Trophoblast cell (in vitro differentiated cells and primary cell): ENCODE measurements at places on chromosomes 7 and 10.

DNA sequence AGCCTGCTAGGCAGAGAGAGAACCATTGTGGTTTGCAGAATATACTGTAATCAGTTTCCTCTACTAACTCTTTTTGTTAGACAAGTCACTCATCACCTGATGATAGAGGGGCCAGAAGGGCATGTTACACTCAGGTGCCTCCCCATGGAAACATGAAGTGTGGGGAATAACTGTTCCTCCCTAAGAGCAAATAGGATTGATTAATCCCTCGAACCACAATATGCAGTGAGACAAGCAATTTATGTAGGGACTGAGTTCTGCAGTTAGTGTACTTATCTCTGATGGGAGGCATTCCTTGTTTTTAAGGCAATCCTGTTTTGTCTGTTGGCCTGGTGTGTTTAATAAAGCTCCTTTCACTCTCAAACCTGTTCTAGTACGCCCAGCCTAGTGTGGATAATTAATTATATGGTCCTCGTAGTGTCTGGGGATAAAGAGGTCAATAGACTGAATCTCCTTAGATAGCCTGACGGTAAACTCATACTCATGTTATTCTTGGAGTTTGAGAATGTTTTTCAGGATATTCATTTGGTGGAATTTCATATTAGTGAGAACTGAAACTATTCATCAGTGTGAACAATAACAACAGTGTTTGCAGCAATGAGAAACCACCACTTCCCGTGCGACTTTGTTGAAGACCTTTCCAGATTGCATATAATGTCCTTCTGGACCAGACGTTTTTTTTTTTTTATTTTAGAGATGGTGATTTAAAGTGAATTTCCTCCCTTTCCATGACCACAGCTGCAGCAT is 344.8 kb upstream of the FZD8 start:
- DNase-seq = no peak
- no peak overlapping the region for H3K4me3 ChIP-seq
- no peaks in the 10 kb centered on the region for H3K27me3 ChIP-seq
- H3K4me1 ChIP-seq = no peaks in the 10 kb centered on the region
- H3K27ac ChIP-seq = no peak overlapping the region
- no peaks in the 10 kb centered on the region for H3K36me3 ChIP-seq

DNA sequence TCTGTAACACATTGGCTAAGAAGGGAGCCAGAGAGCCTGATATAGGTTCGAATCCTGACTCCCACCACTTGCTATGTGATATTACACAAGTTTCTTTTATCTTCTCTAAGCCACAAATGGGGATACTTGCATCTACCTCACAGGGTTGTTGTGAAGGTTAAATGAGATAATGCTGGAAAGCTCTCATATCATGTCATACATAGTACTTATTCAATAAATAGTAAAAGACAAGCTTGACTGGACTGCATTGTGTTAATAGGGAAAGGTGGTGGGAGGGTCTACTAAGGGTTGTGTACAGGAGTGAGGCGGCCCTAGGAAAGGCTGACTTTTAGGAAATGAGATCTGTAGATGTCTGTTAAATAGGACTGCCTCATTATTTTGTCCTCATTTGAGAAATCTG is 35.8 kb upstream of the DNMBP start:
- peaks cover 11% of the 10 kb centered on the region for H3K4me1 ChIP-seq
- DNase-seq = no peak
- H3K36me3 ChIP-seq = no peaks in the 10 kb centered on the region
- H3K27me3 ChIP-seq = no peaks in the 10 kb centered on the region
- H3K4me3 ChIP-seq = no peak overlapping the region
- no peak overlapping the region for H3K27ac ChIP-seq

DNA sequence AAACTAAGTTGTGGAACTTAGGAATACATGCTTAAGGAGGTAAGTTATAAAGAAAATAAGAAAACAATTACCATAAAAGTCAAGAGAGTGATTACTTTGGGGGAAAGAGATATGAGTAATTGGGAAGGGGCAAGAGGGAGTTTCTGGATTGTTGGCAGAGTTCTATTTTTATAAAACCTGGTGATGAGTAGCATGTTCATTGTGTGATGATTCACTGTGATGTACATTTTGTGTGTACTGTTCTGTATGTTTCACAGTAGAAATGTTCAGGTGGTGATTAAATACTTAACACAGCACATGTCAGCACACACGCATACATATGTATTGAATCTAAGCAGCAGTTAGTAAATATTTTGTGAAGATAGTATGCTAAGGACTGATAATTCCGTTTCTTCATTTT is 9.7 kb upstream of the OIT3 start:
- H3K4me1 ChIP-seq = no peaks in the 10 kb centered on the region
- DNase-seq = no peak
- H3K4me3 ChIP-seq = no peak overlapping the region
- peaks cover 5% of the 10 kb centered on the region for H3K36me3 ChIP-seq

- no peak overlapping the region for H3K4me3 ChIP-seq
- no peak for DNase-seq
- no peaks in the 10 kb centered on the region for H3K36me3 ChIP-seq
- no peaks in the 10 kb centered on the region for H3K27me3 ChIP-seq
These were observed 115.5 kb upstream of the ZMIZ1 start for GRCh38 chr10:78953113-78953798.

- no peaks in the 10 kb centered on the region for H3K4me1 ChIP-seq
- no peak overlapping the region for H3K27ac ChIP-seq
- no peaks in the 10 kb centered on the region for H3K36me3 ChIP-seq
- H3K27me3 ChIP-seq = no peaks in the 10 kb centered on the region
These were observed 2.0 kb downstream of the SEMA3D start for GRCh38 chr7:85184599-85185423.

DNA sequence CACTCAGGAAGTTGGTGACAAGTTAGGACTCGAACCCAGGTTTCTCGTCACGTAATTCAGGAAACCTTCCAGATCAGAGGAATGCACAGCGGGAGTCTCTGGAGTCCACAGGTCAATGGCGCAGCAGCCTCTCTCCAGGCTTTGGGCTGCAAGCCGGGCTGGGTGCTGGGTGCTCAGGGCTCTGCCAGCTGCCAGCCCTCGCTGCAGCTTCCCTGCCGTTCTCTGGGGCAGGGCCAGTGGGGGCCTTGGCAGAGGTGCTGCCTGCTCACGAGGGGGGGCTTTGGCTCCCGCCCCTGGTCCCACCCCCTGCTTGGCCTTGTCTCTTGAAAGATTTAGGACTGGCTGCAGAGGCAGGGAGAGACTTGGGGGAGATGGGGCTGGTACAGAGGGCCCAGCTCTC is at the start of gene TACR2:
Gene TACR2, minus strand, starts transcription at position 224 of the 400 bp plus-strand sequence. CDS start 595 bp downstream, outside the sequence.
- H3K27ac ChIP-seq = no peak within 1 kb of the TSS
- H3K4me3 ChIP-seq = peak within 1 kb of the TSS; percentile 11
- no peaks in the 10 kb centered on the region for H3K27me3 ChIP-seq
- no peaks in the 10 kb centered on the region for H3K36me3 ChIP-seq

DNA sequence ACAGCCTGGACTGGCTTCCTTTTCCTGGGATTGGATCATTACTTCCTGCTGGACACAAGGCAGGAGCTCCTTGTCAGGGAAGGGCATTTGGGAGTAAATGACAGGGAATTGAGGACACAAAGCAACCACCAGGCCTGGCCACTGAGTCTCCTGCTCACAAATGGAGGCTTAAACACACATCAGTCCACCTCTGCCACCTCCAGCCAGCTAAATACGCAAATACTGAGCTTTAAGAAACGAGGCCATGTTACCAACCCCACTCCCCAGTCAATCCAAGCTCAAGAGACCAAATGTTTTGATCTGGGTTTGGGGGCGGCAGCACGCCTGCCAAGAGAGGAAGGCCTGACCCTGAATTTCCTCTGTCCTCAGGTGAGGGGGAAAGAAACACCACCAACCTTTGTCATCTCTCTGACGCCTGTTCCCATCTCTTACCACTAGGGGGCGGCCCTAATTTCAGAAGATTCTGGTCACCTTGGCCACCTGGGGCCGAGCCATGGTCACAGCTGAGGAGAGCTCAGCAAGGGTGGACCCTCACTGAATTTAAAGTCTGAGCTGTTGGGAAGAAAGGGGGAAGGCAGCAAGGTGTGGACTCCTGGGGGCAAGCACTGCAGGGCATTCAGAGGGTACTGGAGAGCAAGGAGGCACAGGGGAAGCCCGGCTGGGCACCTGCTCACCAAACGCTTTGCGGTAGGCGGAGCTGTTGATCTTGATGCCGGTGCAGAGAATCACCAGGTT is 16.5 kb downstream of the AIFM2 start:
- H3K36me3 ChIP-seq = peaks cover 3% of the 10 kb centered on the region
- peaks cover 5% of the 10 kb centered on the region for H3K4me1 ChIP-seq
- no peak overlapping the region for H3K27ac ChIP-seq
- no peaks in the 10 kb centered on the region for H3K27me3 ChIP-seq

- H3K27me3 ChIP-seq = no peaks in the 10 kb centered on the region
- no peaks in the 10 kb centered on the region for H3K36me3 ChIP-seq
- no peaks in the 10 kb centered on the region for H3K4me1 ChIP-seq
- no peak overlapping the region for H3K4me3 ChIP-seq
- H3K27ac ChIP-seq = no peak overlapping the region
These were observed 44.5 kb upstream of the PIK3CG start for GRCh38 chr7:106820321-106821217.

- peak; percentile 35 for DNase-seq
- H3K36me3 ChIP-seq = no peaks in the 10 kb centered on the region
- H3K4me3 ChIP-seq = no peak overlapping the region
- H3K4me1 ChIP-seq = peaks cover 6% of the 10 kb centered on the region
- H3K27me3 ChIP-seq = no peaks in the 10 kb centered on the region
These were observed 24.6 kb upstream of the BMPER start for GRCh38 chr7:33880787-33881186.

DNA sequence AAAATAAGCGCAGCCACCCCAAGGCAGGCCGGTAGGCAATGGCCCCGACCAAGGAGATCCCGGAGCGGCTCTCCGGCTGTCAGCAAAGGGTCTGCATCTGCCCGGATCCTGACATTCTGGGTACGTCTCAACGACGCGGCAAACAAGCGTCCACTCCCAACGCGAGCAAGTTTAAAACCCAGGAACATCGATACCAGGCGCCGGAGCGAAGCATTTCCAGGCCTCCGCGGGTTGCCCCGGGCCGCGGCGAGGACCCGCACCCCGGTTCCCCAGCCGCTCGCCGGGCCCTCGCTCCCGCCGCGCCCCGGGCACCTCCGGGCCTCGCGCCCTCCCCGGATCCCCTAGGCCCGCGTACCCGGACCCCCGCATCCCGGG is 453 bp downstream of the URGCP start:
- H3K36me3 ChIP-seq = no peaks in the 10 kb centered on the region
- H3K4me3 ChIP-seq = peak overlapping the region; percentile 73
- no peak overlapping the region for H3K27ac ChIP-seq
- peak; percentile 54 for DNase-seq
- no peaks in the 10 kb centered on the region for H3K27me3 ChIP-seq

- no peak overlapping the region for H3K27ac ChIP-seq
- no peak for DNase-seq
- H3K27me3 ChIP-seq = no peaks in the 10 kb centered on the region
- H3K4me3 ChIP-seq = no peak overlapping the region
- H3K36me3 ChIP-seq = no peaks in the 10 kb centered on the region
These were observed 833.8 kb downstream of the GRID1 start for GRCh38 chr10:85532773-85533172.

GRCh38 chr7:21426286-21427181 is 1.3 kb upstream of the SP4 start:
- H3K36me3 ChIP-seq = no peaks in the 10 kb centered on the region
- H3K27me3 ChIP-seq = no peaks in the 10 kb centered on the region
- H3K4me3 ChIP-seq = peak overlapping the region; percentile 62
- peak overlapping the region; percentile 16 for H3K27ac ChIP-seq
- peaks cover 5% of the 10 kb centered on the region for H3K4me1 ChIP-seq
- DNase-seq = peak; percentile 90

DNA sequence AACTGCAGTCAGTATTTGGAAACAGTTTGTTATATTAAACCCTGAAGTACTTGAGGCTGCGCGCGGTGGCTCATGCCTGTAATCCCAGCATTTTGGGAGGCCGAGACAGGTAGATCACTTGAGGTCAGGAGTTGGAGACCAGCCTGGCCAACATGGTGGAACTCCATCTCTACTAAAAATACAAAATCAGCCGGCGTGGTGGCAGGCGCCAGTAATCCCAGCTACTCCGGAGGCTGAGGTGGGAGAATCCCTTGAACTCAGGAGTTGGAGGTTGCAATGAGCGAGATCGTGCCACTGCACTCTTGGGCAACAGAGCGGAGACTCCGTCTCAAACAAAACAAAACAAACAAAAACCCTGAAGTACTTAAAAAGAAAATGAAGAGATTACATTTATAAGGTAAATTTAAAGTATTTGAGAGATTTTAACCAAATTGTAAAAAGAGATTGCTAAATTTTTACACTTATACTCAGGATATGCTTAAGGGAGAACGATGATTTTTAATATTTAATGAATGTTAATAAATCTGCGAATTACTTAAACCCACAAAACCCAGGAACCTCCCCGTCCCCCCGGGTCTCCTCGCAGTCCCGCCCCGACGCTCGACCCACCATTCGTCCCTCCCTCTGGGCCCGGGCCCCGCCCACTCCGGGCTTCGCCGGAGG is 425 bp upstream of the MTG1 start:
- H3K27me3 ChIP-seq = no peaks in the 10 kb centered on the region
- peak; percentile 4 for DNase-seq
- no peak overlapping the region for H3K27ac ChIP-seq
- no peak overlapping the region for H3K4me3 ChIP-seq

- DNase-seq = no peak
- H3K27me3 ChIP-seq = no peaks in the 10 kb centered on the region
- no peaks in the 10 kb centered on the region for H3K36me3 ChIP-seq
- H3K27ac ChIP-seq = no peak overlapping the region
- no peaks in the 10 kb centered on the region for H3K4me1 ChIP-seq
These were observed 14.0 kb upstream of the SEM1 start for GRCh38 chr7:96723622-96724021.

DNA sequence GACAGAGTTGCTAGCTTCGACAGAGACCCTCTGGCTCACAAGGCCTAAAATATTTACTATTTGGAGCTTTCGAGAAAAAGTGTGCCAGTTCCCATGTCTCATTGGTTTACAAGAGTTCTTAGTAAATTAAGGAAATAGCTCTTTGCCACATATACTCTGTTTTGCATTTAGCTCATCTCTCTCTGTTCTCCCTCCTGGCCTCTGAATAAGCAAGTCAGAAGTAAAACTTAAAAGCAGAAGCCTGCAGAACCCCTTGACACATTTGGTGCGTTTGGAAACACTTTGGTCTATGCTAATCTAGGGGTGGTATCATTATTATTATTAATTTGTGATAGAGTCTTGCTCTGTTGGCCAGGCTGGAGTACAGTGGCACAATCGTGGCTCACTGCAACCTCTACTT is 6.4 kb downstream of the CARD11 start:
- DNase-seq = no peak
- H3K4me3 ChIP-seq = no peak overlapping the region
- H3K36me3 ChIP-seq = no peaks in the 10 kb centered on the region
- no peak overlapping the region for H3K27ac ChIP-seq
- no peaks in the 10 kb centered on the region for H3K27me3 ChIP-seq
- no peaks in the 10 kb centered on the region for H3K4me1 ChIP-seq

- H3K36me3 ChIP-seq = no peaks in the 10 kb centered on the region
- peak; percentile 48 for DNase-seq
- H3K27ac ChIP-seq = no peak overlapping the region
- H3K4me1 ChIP-seq = no peaks in the 10 kb centered on the region
These were observed 92.4 kb downstream of the KIF20B start for GRCh38 chr10:89793649-89794254.
